Endodermal cell (in vitro differentiated cells): ENCODE measurements at places on chromosomes 7 and 10.

GRCh38 chr10:17062955-17063484, 66.6 kb downstream of the CUBN start:
- peak; percentile 63 for DNase-seq

DNA sequence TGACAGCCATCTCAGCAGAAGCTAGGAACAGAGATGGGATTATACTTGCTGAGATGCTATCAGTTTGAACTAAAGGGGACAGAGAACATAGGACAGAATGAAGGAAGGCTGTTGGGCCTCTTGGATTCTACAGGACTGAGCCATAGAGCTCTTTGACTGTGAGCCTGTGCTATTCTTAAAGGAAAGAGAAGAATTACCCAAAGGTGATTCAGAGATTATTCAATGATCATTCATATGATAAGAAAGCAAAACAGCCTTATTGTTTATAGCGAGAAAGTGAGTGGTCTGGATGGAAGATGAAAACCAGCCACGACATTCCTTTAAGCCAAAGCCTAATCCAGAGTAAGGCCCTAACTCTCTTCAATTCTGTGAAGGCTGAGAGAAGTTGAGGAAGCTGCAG, 69.7 kb upstream of the NEUROD6 start:
- DNase-seq = no peak

DNA sequence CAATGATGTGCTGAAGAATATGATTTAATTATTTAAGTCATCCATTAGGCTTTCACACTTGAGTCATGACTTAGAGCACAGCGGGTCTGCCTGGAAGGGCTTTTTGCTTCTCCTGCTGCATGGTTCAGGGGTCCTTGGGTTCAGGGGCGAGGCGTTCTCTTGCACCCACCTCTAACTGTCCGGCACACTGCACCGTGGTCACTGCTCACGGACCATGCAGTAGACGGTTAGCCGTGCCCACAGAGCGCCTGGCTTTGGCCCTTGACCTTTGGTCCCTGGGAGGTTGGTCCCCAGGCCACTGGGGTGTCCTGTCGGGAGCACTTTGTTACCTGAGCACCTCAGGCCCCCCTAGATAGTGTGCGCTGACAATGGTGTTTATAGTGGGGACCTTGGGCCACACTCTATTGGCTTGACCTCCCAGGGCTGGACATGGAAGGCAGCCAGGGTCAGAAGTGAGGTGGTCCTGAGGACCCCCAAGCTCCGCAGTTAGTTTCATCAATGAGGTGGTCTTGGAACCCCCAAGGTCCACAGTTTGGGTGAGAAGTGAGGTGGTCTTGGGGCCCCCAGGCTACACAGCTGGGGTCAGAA, 110.6 kb downstream of the ACTR3B start:
- DNase-seq = peak; percentile 29

DNA sequence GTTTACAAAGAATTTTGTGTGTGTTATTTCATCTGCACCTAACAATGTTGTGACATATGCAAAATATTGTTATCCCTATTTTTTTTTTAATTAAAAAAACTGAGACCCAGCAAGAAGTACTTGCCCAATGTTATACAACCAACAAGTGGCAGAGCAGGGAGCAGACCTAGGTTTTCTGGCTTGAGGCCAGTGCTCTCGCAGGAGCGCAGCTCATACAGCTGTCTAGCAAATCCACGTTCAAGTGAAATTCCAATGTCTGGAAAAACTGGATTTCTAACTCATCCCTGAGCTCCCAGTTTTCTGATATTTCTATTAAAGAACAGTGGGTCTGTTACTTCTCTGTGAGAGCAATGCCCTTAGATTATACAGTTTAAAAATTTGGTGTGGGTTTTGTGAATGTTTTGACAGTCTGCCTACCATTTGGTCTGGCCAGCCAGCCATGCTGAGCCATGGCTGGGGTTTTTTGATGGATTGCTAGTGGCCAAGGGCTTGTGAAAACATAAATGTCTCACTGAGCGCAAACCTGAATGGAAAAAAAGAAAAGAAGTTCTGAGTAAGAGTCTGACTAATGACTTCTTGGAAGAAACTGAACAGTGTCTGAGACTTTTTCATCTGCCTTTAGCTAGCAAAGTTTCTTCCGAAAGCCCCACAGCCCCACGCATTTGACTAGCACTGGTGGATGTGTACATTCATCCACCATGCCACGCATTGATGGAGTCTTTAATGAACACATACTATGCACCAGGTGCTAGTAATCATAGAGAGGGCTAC, 15.4 kb upstream of the PRF1 start:
- DNase-seq = no peak
